ENCODE measurements at places on chromosomes 3 and 15.

DNA sequence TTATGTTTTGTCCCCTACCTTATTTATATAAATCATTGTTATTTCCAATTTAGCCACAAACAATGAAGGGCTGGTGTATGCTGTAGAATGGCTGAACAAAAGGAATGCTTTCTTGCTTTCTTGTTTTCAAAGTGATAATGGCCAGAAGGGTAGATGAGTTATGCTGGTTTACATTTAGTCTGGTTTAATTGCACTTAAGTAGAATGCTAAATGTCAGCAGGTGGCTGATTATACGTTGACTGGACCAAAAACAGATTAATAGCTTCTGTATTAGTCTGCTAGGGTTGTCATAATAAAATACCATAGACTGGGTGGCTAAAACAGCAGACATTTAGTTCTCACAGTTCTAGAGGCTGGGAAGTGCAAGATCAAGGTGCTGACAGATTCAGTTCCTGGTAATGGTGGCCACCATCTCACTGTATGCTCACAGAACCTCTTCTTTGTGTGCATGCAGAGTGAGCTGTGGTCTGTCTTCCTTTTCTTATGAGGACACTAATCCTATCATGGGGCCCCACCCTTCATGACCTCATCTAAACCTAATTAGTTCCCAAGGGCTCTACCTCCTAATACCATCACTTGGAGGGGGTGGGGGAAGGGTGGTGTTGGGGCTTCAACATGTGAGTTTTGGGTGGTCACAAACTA lies 17.1 kb upstream of the XIRP1 start:
- DNase-seq, result no peak

DNA sequence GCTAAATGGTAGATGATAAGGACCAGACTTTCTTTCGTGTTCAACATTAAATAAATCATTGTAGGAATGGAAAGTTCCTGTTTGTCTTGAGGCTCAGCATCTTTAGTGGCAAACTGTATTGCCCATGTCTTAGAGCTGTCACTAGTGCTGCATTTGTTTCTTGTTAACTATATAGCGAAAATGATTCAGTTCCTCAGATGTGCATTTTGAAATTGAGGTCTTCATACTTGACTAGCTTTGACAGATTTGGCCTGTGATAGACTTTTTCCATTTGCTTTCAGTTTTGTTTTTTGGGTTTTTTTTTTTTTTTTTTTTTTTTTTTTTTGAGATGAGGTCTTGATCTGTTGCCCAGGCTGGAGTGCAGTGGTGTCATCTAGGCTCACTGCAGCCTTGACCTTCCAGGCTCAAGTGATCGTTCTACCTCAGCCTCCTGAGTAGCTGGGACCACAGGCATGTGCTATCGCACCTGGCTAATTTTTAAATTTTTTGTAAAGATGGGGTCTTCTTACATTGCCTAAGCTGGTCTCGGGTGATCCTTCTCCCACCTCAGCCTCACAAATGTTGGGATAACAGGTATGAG lies 9.5 kb upstream of the RPLP1 start:
- DNase-seq, result no peak

DNA sequence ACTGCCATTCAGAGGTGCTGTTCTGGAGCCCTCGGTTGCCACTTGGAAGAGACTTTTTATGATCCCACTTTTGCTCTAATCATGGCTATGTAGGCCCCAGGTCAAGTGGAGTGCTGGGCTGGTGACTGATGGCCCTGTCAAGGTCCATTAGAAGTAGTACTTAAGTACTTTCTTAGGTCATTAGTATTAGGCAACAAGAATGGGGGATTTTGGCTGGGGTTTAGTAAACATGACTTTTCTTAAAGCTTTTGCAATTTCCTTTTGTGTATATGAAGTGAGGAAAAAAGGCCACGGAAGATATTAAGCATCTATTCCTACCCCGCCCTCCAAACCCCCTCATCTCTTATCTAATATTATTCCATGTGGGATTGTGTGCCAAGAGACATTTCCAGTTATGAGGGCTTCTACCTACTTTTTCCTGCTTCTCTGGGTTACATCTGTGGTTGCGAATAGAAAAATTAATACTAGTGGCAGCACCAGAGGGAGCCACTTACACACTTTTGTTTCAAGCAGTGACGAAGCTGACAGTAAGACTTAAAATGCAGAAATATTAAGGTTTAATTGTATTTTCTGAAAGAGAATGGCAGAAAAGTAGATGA lies 13.9 kb downstream of the NLGN1 start:
- no peak for DNase-seq

- DNase-seq, result no peak
These were observed 28.3 kb upstream of the CHMP2B start for GRCh38 chr3:87198774-87199173.

- no peak for DNase-seq
These were observed 8.1 kb downstream of the INSYN1 start for GRCh38 chr15:73745073-73745472.

- no peak for DNase-seq
These were observed 22.9 kb upstream of the PLXNA1 start for GRCh38 chr3:126959921-126960603.

- no peak for DNase-seq
These were observed 1151.8 kb upstream of the ALCAM start for GRCh38 chr3:104214937-104215336.

GRCh38 chr15:92803852-92804609 lies 96.1 kb upstream of the CHD2 start:
- no peak for DNase-seq

- DNase-seq, result peak; percentile 32
These were observed 77.1 kb downstream of the SLC25A26 start for GRCh38 chr3:66297900-66298299.

DNA sequence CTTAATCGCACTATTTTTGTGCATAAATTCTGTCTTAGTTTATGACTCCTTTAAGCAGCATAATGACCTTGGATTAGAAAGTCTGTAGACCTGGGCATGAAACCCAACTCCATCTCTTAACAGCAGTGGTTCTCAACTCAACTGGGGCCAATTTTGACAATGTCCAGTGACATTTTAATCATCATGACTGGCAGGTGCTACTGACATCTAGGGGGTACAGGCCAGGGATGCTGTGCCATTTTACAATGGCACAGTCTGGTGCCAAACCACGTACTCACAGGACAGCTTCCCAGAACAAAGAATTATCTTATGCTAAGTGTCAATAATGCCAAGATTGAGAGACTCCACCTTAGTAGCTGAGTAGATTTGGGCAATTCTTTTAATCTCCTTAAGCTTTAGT lies 405.0 kb downstream of the NTRK3 start:
- no peak for DNase-seq

DNA sequence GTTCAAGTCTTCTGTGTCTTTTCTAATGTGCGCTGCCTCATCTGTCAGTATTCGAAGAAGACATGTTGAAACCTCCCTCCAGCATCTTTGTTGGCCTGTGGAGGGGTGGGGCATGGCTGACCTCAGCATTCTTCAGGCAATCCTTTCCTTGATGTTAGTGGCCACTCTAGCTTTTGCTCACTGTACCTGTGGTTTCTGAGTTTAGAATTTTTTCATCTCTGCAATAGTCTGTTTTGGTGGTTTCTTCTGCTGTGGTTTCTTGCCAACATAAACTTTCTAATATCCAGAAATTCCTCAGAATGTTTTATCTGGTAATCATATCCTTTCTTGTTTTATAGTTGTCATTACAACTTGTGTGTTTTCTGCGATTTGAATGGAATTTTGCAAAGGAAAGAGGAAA lies 251.3 kb upstream of the NR2E3 start:
- no peak for DNase-seq

DNA sequence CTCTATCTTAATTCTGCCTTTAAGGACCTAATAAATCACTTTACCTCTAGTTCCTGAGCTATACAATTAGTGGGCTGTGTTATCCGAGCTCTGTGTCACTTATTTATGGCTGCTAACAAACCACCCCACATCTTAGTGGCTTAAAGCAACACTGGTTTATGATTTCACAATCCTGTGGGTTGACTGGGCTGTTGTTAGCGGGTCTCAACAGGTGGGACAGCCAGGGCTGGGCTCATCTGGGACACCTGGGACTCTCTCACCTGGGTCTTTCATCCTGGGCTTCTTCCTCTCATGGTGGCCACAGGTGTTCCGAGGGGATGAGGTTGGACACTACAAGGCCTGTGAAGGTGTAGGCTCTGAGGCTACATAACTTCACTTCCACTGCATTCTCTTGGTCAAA lies 35.8 kb upstream of the CHST2 start:
- DNase-seq, result no peak

DNA sequence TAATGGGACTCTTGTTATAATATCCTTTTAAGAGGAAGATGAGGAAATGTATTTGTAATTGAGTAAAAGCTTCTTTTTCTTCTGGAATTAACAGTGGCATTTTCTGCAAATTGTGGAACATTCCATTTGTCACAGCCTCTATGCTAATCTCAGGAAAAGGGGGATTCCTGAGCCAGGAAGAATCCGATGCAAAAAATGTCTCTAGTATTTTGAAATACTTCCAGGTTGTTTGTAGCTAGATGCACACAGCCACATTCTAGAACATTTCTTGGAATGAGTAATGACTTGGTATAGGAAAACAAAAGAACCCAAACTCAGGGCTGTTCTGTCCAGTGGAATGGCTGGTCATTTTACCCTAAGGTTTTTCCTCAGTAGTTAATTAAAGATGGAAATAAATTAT lies 98.5 kb upstream of the SLC2A2 start:
- DNase-seq, result no peak

DNA sequence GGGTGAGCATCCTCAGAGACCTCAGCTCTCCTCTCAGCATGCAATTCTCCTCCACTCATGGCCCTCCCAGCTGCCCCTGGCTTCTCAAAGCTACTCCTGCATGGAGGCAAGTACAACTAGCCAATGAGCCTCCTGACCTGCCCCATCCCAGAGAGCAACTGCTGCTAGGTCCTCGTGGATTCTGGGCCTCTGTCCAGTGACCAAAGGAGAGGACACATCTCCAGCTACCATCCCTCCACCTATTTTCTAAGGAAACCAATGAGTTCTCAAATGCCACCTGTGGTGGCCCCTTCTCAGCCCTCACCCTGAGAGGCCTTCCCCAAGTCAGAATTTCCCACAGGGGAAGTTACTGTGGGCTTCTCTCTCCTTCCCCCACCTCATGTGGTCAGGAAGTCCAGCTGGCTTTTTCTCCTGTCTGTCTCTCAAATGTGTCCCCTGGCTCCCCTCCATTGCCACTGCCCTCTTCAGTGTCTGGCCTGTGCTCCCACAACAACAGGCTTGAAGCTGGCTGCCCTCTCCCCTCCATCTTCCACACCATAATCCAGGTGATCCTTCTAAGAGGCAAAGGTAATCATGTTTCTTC lies 43.0 kb downstream of the LIPC start:
- DNase-seq, result no peak

- no peak for DNase-seq
These were observed 64.4 kb downstream of the LRRC28 start for GRCh38 chr15:99315636-99316035.

DNA sequence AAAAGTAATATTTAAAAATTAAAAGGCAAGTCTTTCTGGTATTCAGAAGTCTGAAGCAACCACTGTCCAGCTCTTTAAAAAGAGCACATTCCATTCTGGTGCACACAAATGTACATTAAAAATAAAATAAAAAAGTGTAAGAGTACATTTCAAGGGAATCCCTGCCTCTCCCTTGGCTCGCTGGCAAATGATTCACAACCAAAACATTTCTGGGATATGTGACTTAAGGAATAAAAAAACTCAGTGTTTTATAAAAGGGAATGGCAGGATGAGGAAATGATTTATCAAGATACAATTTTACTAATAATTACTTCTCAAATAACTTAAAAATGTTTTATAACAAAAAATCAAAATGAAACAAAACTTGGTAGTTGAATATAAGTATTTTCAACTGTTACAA lies 23.8 kb upstream of the ANXA2 start:
- DNase-seq, result no peak

- no peak for DNase-seq
These were observed 6.6 kb upstream of the SUCNR1 start for GRCh38 chr3:151866711-151867410.

DNA sequence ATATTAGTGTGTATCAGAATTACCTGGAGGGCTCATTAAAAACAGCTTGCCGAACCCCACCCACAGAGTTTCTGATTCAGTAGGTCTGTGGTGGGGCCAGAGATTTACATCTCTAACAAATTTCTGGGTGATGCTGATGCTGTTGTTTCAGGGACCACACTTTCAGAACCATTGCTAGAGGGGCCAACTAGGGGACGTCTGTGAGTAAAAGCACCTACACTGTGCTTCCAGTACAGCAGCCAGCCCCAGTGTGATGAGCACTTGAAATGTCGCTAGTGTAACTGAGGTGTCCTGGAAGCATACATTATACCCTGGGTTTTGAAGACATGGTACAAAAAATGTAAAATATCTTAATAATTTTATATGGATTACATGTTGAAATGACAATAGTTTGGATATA lies 33.0 kb downstream of the AGTR1 start:
- DNase-seq, result no peak

- no peak for DNase-seq
These were observed 87.7 kb downstream of the MEGF11 start for GRCh38 chr15:66165856-66166255.

GRCh38 chr3:30112902-30113484 lies 493.4 kb upstream of the TGFBR2 start:
- no peak for DNase-seq

DNA sequence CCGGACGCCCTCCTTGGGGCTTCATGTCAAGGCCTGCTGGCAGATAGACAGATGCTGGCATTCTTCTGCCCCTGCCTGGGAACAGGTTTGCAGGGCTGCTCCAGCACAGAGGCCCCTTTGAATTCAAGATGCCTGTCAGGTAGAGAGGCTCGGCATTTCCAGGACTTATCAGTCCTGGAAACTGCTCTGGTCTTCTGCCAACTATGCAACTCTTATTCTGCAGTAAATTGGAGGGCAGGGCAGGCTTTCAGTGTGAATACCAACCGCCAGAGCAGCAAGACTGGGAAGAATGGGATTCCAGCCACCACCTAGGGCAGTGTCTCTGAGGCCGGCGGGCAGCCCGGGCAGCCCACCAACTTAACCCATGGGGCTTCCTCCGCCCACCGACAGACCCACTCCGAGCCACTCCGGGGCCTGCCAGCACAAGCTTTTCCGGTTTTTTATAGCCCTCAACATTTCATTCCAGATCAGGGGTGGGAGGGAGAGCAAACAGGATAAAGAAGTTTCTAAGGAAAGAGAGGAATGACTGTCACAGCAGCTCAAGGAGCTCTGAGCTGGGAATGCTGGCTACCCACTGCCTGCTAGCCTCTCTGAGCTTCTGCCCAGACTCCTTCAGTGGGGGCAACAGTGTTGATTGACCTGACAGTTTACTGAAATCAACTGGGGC lies 140.9 kb downstream of the NTRK3 start:
- DNase-seq, result no peak

DNA sequence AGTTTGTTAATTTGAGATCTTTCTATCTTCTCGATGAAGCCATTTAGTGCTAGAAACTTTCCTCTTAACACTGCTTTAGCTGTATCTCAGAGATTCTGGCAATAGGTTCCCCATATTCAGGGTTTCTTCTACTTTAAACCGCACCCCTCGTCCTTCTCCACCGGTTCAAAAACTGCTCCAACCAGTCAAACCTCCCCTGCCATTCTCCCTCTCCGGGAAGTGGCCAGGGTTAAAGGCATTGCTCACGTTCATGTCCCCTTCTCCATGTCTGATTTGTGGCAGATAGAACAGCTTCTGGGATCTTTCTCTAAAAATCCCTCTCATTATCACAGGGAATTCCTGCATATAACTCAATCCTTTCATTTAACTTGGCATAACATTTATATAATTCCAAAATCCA lies 14.4 kb downstream of the ALDH1L1 start:
- DNase-seq, result no peak

- DNase-seq, result no peak
These were observed 217.0 kb downstream of the EPHB1 start for GRCh38 chr3:135012101-135012500.
